ENCODE measurements at places on chromosomes 12 and 14.
A peak's percentile ranks its signal among the peaks of the same experiment; 100 is the strongest.

DNA sequence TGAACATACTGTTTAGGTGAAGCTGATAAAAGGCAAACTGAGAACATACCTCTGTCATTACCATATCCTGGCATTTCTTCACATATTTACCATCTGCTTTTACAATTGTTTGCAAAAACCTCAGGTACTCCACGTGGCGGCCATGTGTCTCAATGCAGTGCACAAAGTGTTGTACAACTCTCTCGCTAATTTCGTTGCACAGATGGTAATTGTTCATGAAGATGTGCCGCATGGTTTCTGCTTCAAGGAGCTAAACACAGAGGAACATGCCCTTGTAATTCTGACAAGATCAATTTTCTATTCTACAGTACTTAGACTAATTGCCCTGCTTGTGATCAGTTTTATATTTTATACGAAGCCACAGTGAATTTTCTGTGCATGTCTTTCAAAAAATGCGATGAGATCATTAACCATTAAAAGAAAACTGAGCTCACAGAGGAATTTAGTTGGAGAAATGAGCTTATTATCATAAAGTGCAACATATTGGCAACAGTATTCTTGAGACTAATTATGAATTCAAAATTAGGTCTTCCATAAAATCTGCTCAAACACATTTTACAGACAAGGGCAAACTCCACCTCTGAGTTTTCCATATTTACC is 233.8 kb downstream of the ITPR2 start:
- DNase-seq, result no peak

GRCh38 chr12:4116251-4117111 is 157.1 kb upstream of the CCND2 start:
- DNase-seq, result no peak

- peak; percentile 66 for DNase-seq
Observed at GRCh38 chr12:69239922-69240630, 707 bp downstream of the CPSF6 start.

GRCh38 chr12:132525011-132525832 is 35.3 kb downstream of the FBRSL1 start:
- no peak for DNase-seq

DNA sequence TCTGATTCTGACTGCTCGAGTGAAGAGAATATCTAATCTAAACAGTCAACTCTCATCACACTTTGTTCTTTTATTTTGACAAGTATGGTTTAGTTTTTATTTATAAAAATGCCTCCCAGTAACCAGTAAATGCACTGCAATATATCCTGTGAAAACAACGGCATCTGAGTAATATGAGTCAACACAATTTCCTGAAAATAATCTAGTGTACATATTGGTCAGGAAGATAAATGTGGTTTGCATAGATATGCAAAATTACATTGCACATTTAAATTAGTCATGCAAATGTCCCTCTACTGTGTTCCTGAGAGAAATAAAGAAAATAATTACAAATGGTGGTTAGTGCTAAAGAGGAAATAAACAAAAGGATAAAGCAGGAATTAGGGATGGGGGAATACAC is 1190.7 kb upstream of the SEL1L start:
- no peak for DNase-seq

DNA sequence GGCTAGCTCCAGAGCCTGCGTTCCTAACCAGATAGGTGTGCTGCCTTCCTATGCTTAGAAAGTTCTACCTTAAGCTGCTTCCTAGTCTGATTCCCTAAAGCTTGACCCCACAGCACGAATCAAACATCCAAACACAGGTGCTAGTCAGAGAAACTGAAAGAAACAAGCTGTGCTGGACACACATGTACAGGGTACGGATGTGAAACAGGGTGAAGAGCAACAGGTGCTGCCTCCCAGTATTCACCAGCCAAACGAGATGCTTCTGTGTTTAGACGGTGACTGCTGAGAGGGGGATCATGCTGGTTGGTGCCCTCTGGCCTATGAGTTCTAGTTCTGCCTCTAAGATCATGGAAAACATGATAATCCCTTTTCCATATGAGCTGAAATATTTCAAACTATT is 105.3 kb downstream of the GRIP1 start:
- no peak for DNase-seq

- DNase-seq, result no peak
Observed at GRCh38 chr14:104681689-104682074, 7.7 kb upstream of the INF2 start.

DNA sequence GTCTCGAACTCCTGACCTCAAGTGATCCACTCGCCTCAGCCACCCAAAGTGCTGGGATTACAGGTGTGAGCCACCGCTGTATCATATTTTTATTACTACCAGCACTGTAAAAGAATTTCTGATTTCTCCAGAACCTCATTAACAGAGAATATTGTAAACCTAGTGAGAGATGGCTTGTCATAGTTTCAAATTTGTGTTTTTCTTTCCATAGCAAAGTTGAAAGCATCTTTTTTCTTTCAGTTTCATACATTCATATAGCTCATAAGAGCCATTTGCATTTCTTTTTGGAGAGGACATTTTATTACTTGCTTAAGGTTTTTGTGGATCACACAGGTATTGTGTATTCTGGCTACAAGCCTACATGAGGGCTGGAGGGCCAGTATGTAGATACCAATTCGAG is 58.0 kb downstream of the MIS18BP1 start:
- DNase-seq, result no peak

GRCh38 chr12:29380536-29381523 is at the start of gene ERGIC2:
ERGIC2 (minus strand) TSS chr12:29381172; CDS start chr12:29371633, 9,539 bp downstream.
- peak; percentile 94 for DNase-seq

GRCh38 chr14:65170318-65170717 is 68.0 kb upstream of the MAX start:
- no peak for DNase-seq

GRCh38 chr14:63510538-63510937 is 32.6 kb downstream of the PPP2R5E start:
- peak; percentile 37 for DNase-seq

- DNase-seq, result no peak
Observed at GRCh38 chr14:61513986-61514830, 181.1 kb upstream of the HIF1A start.

DNA sequence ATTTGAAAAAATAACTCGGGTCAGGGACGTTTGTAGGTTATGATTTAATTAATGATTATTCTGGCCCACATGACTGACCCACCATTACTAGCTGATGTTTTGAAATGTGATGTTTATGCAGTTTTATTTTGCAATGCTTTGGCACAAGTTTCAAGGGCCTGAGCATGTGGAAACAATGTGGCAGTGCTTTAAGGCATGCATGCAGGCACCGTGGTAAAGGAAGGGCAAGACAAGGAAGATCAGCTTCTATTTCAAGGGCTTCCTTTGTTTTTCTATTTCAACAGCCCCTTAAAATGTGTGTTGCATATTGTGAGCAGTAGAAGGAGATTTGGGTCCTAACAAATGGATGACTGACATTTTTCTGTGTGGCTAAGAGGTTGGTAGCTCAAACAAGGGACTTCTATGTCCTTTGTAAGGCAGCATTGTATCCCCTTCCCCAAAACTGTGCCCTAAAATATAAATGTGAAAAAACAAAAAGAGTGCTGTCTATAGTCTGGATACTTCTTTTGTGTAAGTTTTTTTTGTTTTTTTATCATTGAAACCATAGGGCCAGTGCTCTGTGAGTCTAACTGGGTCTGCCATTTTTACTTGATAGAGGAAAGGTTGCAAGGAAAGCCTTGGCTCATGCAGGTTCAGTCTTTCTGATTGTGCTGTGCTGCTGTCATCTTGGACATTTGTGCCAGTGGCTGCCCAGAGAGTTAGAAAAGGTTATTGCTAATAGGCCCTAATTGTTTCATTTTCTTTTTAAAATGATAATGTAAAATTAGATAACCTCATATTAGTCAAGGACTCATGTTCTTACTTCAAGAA is 103.5 kb downstream of the FGD4 start:
- no peak for DNase-seq

DNA sequence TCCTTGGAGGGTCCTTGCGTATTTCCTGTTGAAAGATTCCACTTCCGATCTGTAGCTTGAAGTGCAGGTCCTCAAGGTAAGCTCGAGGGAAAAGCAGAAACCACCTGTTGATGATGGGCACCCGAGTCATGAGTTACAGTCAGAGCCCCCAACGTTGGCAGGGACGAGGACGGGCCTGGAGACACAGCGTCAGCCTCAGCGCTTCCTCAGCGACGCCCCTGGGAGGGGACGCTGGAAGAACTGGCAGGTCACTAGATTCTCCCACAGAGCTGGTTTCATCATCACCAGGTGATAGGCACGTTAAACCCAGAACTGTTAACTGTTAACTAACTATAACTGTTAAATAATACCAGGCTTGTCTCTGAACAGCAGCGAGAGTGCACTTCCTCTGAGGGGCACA is 101.8 kb downstream of the TNFAIP2 start:
- no peak for DNase-seq

DNA sequence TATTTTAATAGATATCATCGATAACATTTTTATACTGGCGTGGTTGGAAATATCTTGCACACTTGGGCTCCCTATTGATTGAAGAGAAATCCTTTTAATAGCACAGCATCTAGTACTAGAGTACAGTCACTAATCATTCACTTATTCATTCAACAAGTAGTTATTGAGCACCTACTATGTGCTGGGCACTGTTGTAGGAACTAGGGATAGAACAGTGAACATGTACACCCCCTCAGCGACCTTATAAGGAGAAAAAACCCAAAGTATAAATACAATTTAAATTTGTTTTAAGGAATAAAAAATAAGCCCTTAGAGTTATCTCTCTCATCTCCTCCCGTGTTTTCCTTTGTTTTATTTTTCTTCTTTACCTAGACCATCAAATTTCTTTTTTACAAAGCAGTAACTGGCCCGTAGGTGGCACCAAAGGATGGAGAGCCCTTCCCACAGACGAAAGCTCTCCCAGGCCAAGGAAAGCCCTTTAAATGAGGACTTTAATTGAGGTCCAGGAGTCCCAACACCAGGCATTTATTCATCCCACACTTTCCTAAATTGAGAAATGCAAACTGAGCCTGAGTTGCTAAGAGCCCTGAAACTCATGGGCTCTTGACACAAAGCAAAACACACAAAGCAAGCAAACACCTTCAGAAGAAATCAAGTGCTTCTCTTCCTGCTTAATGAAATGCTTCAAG is 29.0 kb downstream of the PEBP1 start:
- no peak for DNase-seq

- DNase-seq, result no peak
Observed at GRCh38 chr14:95191445-95192199, 34.3 kb upstream of the DICER1 start.

- DNase-seq, result no peak
Observed at GRCh38 chr12:50403001-50403440, 2.3 kb downstream of the LARP4 start.

- DNase-seq, result no peak
Observed at GRCh38 chr12:47941475-47941780, 22.0 kb upstream of the TMEM106C start.

- DNase-seq, result no peak
Observed at GRCh38 chr12:2751230-2751629, 43.5 kb upstream of the FKBP4 start.

GRCh38 chr14:26323869-26324268 is 274.0 kb downstream of the NOVA1 start:
- no peak for DNase-seq

- no peak for DNase-seq
Observed at GRCh38 chr14:70180718-70181117, 8.0 kb downstream of the SLC8A3 start.

DNA sequence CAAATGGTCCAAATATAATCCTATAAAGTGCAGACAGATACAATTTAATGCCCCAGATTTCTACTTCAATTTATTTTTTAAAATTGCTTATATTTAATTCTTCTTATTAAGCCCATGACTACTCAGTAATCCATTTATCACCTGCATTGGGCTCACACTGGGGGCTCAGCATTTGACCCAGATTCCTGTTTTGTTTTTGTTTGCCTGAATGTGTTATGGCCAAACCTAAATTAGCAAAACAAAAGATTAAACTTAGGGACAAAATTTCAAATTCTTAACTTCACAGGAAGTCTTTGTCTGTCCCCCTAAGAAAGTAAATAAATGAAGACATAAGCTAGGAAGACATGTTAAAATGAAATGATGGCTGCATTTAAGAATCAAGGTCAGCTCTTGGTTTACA is 322.3 kb downstream of the RMST start:
- no peak for DNase-seq

DNA sequence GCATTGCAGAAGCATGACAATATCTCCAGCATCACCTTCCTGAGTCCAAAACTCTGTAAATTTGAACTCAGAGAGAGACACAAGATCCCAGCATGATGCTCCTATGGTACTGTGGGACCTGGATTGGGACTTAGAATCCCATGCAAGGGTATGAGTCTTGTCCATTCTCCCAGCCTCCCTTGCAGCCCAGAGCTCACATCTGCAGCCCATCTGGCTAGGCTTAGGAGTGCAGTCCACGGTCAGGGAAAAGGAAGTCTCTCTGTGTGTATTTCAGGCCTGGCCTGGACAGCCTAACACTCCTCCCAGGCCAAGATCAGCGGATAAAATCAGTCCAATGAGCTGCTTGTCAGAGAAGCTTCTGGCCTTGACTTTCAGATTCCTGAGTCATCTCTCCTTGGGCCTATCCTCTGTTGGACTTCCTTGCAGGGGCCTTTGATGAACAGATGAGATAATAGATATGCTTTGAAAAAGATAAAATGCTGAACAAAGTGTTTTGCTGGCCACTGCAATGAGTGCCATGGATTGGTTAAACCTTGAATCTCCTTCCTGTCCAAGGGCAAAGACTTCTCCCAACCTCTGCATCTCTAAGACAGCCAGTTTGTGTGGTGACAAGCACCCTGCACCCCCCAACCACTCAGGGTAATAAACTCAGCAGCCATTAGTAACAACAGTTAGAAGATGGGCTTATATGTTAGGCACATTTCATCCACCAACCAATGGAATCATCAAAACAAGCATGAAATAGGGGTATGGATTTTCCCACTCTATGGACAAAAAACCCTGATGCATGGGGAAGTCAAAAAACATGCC is 412.8 kb upstream of the TBX3 start:
- DNase-seq, result no peak

DNA sequence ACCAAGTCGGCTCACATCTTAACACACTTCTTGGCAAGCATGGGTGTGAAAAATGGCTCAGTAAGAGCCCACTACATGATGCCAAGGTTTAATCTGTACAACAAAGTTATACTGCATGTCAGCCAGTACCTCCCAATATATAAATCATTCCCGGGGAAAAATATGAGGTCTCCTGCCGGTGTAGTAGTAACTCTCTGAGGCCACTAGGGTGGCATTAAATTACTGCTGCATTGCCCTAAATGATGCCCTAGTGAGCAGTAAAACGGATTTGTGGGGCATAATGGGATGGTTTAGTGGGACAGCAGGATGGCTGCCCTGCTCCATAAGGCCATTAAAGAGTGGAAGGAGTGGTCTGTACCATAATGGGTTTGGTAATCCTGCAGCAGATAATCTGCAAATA is 267.7 kb downstream of the MED13L start:
- DNase-seq, result no peak

DNA sequence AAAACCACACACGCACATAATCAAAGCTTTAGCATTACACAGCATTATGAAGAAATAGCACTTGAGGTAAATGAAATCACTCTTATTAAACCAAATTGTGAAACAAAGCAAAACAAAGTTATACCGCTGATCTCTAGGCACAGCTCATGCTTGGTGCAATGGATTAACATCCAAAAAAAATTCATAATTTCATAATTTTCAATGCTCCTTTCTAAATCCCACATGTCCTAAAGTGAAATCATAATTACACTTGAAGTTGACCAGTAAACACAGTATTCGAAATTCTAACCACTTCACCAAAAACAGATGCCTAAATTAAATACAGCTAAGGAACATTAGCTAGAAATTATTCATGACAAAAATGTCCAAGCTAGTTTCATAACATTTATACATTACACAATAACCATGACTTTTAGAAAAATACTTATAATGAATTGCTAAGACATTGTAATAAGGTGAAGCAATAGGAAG is 1.5 kb downstream of the MLH3 start:
- no peak for DNase-seq

- no peak for DNase-seq
Observed at GRCh38 chr12:5260591-5261086, 171.3 kb upstream of the NTF3 start.

Data from activated naive CD4-positive, alpha-beta T cell treated with anti-CD3 and anti-CD28 coated beads, Interleukin-2, amount 10 ng/mL, durations not matched to agents 7 days and 5 days (primary cell).